ENCODE measurements at places on chromosomes 5 and 9.
A peak's percentile ranks its signal among the peaks of the same experiment; 100 is the strongest.

DNA sequence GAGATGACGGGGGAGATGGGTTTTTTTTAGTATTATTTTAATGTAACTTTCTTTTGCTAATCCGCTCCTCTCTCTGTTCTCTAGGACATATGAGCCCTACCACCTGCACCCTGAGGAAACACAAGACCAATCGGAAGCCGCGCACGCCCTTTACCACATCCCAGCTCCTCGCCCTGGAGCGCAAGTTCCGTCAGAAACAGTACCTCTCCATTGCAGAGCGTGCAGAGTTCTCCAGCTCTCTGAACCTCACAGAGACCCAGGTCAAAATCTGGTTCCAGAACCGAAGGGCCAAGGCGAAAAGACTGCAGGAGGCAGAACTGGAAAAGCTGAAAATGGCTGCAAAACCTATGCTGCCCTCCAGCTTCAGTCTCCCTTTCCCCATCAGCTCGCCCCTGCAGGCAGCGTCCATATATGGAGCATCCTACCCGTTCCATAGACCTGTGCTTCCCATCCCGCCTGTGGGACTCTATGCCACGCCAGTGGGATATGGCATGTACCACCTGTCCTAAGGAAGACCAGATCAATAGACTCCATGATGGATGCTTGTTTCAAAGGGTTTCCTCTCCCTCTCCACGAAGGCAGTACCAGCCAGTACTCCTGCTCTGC is 4.8 kb downstream of the MSX2 start:
- DNase-seq, result no peak

DNA sequence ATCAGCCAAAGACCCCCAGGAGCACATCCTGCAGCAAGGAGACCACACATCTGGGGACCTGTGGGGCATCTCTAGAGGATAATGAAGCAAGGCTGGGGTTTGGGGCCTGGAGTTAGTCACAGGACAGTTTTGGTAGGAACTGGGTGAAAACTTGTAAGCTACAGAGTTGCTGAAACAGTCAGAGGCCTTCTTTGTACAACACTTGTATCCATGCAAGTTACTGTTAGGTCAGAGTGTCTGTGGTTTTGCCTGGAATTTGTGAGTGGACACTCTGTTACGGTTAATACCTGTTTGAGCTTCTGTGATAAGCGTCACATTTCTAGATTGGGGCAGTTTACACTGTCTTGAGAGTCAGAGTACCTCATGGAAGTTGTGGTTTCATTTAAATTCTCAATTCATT is 22.6 kb upstream of the ASPN start:
- DNase-seq, result no peak

- no peak for DNase-seq
These were observed 1.6 kb upstream of the SUB1 start for GRCh38 chr5:32583582-32584232.

DNA sequence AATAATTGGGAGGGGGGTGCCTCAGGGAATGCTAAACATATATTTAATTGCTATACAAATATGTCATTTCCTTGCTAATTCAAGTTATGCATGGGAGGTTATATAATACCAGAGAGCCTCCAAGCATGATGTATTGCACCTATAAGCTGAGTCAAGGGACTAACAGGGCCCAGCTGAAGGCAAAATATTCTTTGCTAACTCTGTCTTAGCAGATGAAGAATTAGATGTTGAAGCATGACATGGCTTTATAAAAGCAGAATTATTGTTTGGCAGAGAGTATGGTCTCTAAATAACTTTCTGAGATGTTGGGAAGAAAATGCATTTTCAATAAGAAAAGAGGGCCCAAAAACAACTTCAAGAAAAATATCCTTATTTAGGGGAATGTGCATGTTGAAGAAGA is 60.4 kb downstream of the SGCD start:
- DNase-seq, result no peak

GRCh38 chr5:1322036-1322900 is 22.6 kb downstream of the CLPTM1L start:
- no peak for DNase-seq

DNA sequence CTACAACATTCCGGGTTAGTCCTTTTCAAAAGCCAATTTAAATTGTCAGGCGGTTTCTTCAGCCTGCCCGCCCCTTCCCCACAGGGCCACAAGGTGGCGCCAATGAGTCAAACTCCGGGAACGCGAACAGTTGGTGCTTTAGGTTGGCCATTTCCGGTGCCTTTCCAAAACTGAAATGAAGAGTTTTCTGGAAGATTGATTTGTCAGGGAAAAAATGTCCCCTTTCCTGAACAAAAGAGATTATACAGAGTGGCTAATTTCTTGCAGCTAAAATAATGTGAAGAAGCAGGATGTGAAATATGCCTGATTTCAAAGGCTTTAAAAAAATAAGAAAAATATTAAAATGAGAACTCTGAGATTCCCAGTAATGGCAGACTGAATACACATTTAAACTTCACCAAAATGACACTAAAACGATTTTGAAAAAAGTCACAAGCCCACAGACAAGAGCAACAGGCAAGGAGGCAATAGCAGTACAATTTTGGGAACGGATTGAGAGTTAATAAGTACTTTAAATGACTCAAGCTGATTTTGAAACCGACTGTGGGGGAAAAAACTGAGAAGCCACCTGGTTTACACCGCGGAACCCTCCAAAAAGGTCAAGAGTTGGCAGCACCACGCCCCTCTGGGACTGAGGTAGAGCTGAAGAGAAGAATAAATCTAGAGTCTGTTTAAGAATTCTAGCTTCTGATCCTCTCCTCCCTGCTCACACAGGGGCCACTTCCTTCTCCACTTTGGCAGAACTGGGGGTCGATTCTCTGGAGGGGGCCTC is 45.7 kb downstream of the SLC46A2 start:
- peak; percentile 53 for DNase-seq

DNA sequence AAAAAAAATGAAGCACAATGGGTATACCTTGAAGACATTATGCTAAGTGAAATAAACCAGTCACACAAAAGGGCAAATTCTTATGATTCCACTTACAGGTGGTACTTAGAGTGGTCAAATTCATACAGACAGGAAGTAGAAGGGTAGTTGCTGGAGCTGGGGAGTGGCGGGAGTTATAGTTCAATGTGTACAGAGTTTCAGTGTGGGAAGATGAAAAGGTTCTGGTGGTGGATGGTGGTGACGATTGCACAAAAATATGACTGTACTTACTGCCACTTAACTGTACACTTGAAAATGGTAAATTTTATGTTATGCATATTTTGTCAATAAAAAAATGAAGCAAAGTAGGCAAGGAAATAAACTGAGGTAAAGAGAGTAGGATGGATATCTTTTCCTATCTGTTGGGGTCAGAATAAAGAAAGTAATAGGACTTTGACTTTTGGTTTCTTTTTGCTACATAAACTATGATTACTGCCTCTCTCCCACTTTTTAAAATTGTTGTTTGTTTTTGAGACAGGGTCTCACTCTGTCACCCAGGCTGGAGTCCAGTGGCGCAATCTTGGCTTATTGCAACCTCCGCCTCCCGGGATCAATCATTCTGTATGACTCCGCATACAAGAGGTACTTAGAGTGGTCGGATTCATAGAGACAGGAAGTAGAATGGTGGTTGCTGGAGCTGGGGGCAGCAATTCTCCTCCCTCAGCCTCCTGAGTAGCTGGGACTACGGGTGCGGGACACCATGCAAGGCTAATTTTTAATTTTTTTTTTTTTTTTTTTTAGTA is 4.0 kb upstream of the PSAT1 start:
- no peak for DNase-seq

All from stimulated activated CD8-positive, alpha-beta memory T cell treated with anti-CD3 and anti-CD28 coated beads, Interleukin-7, amount 100 ng/mL, for 1 hour (primary cell).